ENCODE measurements at places on chromosomes 2 and 18. TPM values are rescaled to one million over a fixed set of nuclear protein-coding genes. Genes with fewer than 3 reads are reported as not detected.

The OTOF gene
- total RNA-seq, result not detected

The CLEC4F gene
- total RNA-seq, result not detected

The GKN1 gene
- not detected for total RNA-seq

The SDC1 gene
- 268 TPM for total RNA-seq

The VWA3B gene
- total RNA-seq, result 0.11 TPM

The MDH1B gene
- 3.9 TPM for total RNA-seq

Measured in placental epithelial cell (primary cell).